Osteocyte (in vitro differentiated cells): ENCODE measurements at places on chromosomes 5 and 9. TPM values are rescaled to one million over a fixed set of nuclear protein-coding genes. Genes with fewer than 3 reads are reported as not detected.

Gene ZDHHC11B
- total RNA-seq: not detected in 2 replicates

Gene SET
- 381 and 382 TPM in 2 replicates for total RNA-seq

Gene PCDHB10
- 7.8 and 8.2 TPM in 2 replicates for total RNA-seq

Gene RNF183
- total RNA-seq: not detected in 2 replicates

Gene PIP5KL1
- total RNA-seq: 2.6 and 2.9 TPM in 2 replicates

Gene BNC2
- 66.2 and 66.5 TPM in 2 replicates for total RNA-seq

- no peaks in the 10 kb centered on the region for H3K36me3 ChIP-seq
- no peaks in the 10 kb centered on the region for H3K27me3 ChIP-seq
- no peak overlapping the region for H3K27ac ChIP-seq
- DNase-seq: no peak
Observed at GRCh38 chr5:165015126-165015525, 1509.7 kb downstream of the MAT2B start.

- no peak overlapping the region for H3K27ac ChIP-seq
- no peaks in the 10 kb centered on the region for H3K36me3 ChIP-seq
- DNase-seq: no peak
- H3K4me3 ChIP-seq: no peak overlapping the region
Observed at GRCh38 chr9:90001747-90002146, 396.9 kb downstream of the GADD45G start.

- no peaks in the 10 kb centered on the region for H3K4me1 ChIP-seq
- no peak for DNase-seq
- no peak overlapping the region for H3K27ac ChIP-seq
Observed at GRCh38 chr9:118734696-118735095, 634.5 kb downstream of the BRINP1 start.

GRCh38 chr9:68437785-68438184, 81.4 kb downstream of the PGM5 start:
- DNase-seq: no peak
- H3K36me3 ChIP-seq: no peaks in the 10 kb centered on the region
- H3K27ac ChIP-seq: no peak overlapping the region
- H3K4me1 ChIP-seq: no peaks in the 10 kb centered on the region
- H3K27me3 ChIP-seq: no peaks in the 10 kb centered on the region

DNA sequence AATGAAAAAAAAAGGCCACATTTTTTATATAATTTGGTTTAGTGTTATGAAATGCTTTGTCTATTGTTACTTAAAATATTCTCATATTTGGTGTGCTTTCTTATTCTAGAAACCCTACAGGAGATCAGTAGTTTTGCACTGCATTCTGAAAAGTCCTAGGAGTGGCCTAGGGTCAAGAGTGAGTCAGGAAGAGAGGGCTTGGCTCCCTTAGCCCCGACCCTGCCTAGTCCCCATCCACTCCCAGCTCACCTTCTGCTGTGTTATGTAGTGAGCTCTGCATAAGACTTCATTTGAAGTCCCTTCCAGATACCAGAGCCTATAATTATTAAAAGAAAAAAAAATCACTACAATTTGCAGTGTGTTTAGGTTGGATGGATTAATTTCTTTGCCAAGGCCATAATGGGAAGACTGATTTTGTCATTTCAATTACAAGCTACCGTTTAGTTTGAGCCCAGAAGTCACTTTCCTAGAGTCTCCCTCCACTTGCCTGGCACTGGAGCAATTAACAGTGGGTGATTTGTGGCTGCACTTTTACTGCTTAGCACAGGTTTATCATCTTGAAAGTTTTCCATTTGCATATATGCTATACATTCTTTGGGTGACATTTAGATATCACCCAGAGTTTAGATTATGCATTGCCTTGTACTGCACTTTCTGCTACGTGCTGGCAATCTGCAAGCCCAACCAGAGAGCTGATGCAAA, 143.3 kb downstream of the INSYN2B start:
- peaks cover 20% of the 10 kb centered on the region for H3K4me1 ChIP-seq
- no peak overlapping the region for H3K4me3 ChIP-seq
- DNase-seq: no peak

DNA sequence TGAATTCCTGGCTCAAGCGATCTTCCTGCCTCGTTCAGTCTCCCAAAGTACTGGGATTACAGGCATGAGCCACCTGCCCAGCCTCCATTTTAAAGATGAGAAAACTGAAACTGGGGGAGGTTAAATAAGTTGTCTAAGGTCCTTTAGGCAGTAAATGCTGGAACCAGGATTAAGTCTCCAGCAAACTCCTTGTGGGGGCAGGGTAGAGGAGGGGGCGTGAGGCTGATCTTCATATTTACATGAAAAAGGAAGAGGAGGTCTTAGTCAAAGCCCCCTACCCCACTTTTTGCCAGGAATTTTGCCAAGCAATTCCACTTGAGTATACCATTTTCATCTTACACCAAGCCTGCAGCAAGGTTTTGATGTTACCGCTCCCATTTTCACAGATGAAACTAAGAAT, 76.6 kb upstream of the NR4A3 start:
- no peak for DNase-seq
- no peak overlapping the region for H3K27ac ChIP-seq
- peaks cover 27% of the 10 kb centered on the region for H3K27me3 ChIP-seq

- no peak overlapping the region for H3K27ac ChIP-seq
- H3K27me3 ChIP-seq: peaks cover 15% of the 10 kb centered on the region
- DNase-seq: no peak
- no peaks in the 10 kb centered on the region for H3K36me3 ChIP-seq
Observed at GRCh38 chr9:130149031-130149430, 23.2 kb upstream of the NCS1 start.

GRCh38 chr9:134812343-134812673, 68.3 kb upstream of the FCN2 start:
- H3K36me3 ChIP-seq: peaks cover 51% of the 10 kb centered on the region
- H3K4me1 ChIP-seq: peaks cover 42% of the 10 kb centered on the region
- H3K4me3 ChIP-seq: no peak overlapping the region
- no peak for DNase-seq

- DNase-seq: no peak
- H3K36me3 ChIP-seq: peaks cover 61% of the 10 kb centered on the region
- H3K4me3 ChIP-seq: no peak overlapping the region
Observed at GRCh38 chr5:9067154-9067553, 478.7 kb downstream of the SEMA5A start.

GRCh38 chr5:76820526-76820890, 1.7 kb downstream of the F2RL1 start:
- peaks cover 25% of the 10 kb centered on the region for H3K4me1 ChIP-seq
- no peaks in the 10 kb centered on the region for H3K36me3 ChIP-seq
- H3K4me3 ChIP-seq: peak overlapping the region; percentile 72
- no peak for DNase-seq

DNA sequence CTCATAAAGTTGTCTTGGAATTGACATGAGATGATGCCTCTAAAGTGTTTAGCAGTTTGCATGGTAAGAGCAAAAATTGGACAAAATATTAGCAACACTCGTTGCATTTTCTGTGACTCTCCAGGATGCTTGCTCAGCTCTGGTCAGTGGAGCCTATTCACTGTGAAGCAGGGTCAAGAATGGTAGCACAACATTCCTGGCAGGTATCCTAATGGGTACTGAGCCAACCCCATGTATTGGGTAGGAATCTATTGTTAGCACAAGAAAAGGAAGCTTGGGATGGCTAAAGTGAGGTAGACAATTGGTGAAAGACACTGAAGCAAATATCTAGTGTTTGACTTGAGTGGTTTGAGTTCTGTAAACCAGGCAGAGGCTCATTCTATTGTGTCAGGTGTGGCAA, 10.4 kb upstream of the ACTBL2 start:
- H3K27ac ChIP-seq: no peak overlapping the region
- peaks cover 30% of the 10 kb centered on the region for H3K4me1 ChIP-seq
- H3K27me3 ChIP-seq: no peaks in the 10 kb centered on the region
- H3K36me3 ChIP-seq: no peaks in the 10 kb centered on the region
- H3K4me3 ChIP-seq: no peak overlapping the region

DNA sequence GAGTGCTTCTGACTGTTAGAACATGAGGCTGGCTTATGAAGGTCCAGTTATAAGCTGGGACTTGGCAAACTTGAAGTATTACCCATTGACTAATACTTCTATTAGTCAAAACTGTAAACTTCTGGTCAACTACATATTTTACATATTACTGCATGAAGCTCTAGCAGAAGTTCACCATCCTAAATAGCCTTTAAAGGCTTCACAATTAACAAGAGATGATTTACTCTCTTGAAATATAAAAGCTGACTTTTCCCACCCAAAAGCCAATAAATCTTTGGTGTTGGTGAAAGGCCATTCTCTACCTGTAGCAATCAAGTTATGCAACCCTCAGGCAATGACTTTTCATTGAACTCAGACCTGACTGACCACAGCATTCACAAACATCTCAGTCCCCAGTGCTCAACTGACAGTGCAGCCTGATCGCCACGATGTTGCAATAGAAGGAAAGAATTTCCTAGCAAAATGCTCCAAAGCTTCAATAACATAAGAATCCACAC, 345.6 kb downstream of the EBF1 start:
- H3K4me3 ChIP-seq: no peak overlapping the region
- H3K4me1 ChIP-seq: peaks cover 50% of the 10 kb centered on the region
- H3K36me3 ChIP-seq: peaks cover 52% of the 10 kb centered on the region
- no peaks in the 10 kb centered on the region for H3K27me3 ChIP-seq
- H3K27ac ChIP-seq: peak overlapping the region; percentile 5

GRCh38 chr9:130578865-130579737, at the start of gene FUBP3:
FUBP3 (plus strand) TSS chr9:130579577; CDS start chr9:130579681, 104 bp downstream.
- H3K4me1 ChIP-seq: peaks cover 20% of the 10 kb centered on the region
- DNase-seq: peak; percentile 94
- peaks cover 4% of the 10 kb centered on the region for H3K27me3 ChIP-seq
- H3K27ac ChIP-seq: peak within 1 kb of the TSS; percentile 83
- peak within 1 kb of the TSS; percentile 82 for H3K4me3 ChIP-seq
- H3K36me3 ChIP-seq: no peaks in the 10 kb centered on the region

- no peaks in the 10 kb centered on the region for H3K27me3 ChIP-seq
- H3K4me1 ChIP-seq: peaks cover 37% of the 10 kb centered on the region
- DNase-seq: no peak
- no peaks in the 10 kb centered on the region for H3K36me3 ChIP-seq
- H3K27ac ChIP-seq: peak overlapping the region; percentile 97
- H3K4me3 ChIP-seq: peak overlapping the region; percentile 89
Observed at GRCh38 chr9:5626727-5627634, 1.9 kb upstream of the RIC1 start.
